NCI-H1417 treated with DMSO at 0.1 percent for 48 hours (cell line): ENCODE measurements at places on chromosomes 2 and 18.

GRCh38 chr2:86020984-86021383, 84.7 kb downstream of the POLR1A start:
- DNase-seq, result no peak

DNA sequence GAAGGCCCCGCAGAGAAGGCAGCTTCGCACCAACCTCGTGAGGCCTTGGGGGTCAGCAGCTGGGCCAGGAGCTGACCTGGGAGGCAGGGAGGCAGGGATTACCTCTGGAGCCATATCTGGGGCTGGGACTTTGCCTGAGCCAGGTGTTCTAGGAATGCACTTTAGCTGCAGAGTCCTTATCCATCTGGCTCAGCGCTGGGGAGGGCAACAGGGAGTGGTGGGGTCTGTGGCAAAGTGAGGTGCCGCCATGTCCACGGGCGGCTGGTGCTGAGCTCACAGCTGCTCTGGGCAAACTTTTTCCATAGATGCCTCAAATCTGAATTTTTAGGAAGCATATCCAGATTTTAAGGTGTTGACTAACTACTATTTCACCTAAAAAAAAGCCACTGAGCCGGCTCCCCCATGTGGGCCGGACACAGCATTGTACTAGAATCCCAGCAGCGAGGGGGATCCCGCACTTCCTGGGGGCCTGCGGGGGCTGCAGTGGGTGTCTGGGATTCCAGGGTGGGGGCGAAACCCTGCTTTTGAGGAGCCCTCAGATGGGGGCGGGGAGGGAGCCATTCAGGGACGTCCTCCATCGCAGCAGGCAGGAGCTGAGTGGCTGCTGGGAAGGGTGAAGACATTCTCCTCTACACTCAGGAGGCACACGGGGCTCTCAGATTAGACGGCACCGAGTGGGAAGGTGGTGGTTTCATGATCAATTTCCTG, 34.6 kb downstream of the RTP5 start:
- DNase-seq, result no peak

- DNase-seq, result no peak
Measured at GRCh38 chr18:21763846-21764646, 23.5 kb downstream of the MIB1 start.

DNA sequence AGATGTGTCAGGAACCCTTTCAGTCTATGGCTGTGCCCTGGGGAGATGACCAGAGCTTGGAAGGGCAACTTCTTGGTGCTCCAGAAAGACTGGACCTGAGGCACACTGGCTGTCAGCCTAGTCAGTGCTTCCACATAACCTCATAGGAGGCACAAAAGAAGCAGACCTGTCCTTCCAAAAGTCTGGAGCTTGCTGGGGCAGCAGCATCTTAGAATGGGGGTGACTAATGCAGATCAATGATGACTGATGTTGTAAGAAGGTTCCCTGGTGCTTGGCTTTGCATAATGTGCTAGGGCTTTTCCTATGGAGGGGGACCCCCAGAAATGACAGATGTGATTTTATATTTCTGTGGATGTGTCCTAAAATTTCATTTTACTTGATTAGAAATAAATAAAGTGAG, 255.7 kb upstream of the THUMPD2 start:
- no peak for DNase-seq

DNA sequence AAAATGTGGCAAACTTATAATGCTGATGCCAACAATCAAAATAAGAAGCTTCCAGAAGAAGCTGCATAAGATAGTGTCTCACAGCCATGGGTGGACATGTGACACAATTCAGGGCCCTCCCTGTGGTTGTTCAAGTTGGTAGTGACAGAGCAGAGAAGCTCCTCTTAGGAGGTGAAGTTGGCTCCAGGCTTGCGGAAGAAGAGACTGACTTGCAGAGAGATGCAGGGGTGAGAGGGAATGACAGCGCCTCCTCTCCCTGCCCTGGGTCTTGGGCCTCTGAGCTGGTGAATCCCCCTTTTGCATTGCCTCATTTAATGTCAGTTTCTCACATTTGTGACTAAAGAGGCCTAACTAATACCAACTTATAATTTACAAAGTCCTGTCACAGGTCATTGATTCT, 23.0 kb upstream of the RHOB start:
- DNase-seq, result no peak
